ENCODE measurements at places on chromosomes 11 and 22.

DNA sequence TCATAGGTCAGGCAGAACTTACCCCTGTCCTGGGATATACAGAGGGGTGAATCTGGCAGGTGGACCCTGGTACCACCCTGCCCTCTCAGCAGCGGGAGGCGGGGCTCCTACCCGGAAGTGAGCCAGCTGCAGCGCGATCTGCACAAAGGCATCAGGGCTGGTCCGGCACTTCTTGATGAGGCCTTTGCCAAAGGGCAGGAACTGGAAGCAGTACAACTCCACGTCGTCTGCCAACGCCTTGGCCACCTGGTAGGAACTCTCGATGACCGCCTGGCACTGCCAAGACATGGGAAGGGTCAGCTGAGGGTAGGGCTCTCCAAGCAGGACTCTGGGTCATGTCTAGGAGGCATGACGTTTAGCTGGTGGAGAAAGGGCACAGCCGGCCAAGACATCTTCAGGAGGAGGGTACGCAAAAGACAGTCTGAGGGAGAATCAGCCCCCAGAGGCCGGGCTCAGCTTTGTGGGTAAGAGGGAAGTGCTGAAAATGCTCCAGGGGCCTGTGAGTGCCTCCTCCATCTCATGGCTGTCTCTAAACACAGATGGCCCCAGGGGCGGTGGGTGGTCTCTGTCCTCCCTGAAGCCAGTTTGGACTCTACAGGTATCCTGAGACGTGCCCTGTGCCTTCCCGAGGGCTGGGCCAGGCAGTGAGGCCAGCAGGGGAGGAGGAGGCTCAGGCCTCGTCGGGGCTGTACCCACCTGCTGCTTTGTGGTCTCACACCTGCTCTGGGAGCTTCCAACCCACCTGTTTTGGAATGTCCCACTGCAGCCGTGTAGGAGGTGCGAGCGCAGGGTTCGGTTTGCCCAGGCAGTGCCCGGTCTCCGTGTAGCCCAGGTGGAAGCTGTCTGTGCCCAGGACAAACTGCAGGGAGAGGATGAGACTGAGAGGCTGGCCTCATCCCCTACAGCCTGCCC lies 6.7 kb downstream of the CPT1B start:
- DNase-seq: no peak

DNA sequence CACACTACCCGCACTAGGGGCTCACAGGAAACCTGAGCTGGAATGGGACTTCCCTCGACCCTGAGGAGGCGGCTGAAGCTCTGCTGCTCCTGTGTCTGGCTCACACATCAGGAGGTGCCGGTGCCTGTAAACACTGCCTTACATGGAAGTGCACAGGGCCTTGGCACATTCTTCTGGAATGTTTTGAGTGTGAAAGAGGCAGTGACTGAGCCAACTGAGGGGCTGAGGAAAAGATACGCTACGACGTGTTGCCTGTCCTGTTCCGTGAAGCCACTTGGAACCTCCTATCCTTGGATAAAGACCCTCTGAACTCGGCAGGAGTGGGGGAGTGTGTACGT lies 10.5 kb downstream of the TXN2 start:
- DNase-seq: no peak

GRCh38 chr11:40032331-40032730 lies 1427.1 kb downstream of the LRRC4C start:
- no peak for DNase-seq

GRCh38 chr22:31329029-31329428 lies 17.1 kb downstream of the PATZ1 start:
- DNase-seq: no peak

DNA sequence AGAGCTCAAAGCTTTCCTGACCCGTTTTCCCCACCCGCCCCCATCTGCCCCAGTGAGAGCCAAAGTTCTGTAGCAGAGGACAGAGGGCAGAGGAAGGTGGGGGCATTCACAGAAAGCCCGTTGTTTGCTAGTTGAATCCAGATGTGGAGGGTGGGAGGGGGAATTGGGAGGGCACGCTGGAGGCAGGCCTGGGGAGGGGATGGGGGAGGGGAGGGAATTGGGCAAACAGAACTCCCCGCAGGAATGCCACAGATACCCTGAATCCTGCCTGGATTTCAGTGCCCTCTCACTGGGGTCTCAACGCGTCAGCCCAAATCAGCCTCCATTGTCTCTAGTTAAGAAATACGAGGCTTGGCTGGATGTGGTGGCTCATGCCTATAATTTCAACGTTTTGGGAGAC lies 12.9 kb upstream of the OAF start:
- DNase-seq: no peak

GRCh38 chr11:132980670-132981069 lies 551.6 kb downstream of the OPCML start:
- DNase-seq: no peak

GRCh38 chr11:73135346-73136284 lies 6.5 kb downstream of the FCHSD2 start:
- no peak for DNase-seq
